ENCODE measurements at places on chromosomes 7 and 10. TPM values are rescaled to one million over a fixed set of nuclear protein-coding genes. Genes with fewer than 3 reads are reported as not detected.

Gene MRC1
- total RNA-seq = 67.8 TPM

Gene MBL2
- total RNA-seq = not detected

Gene EFCAB10
- total RNA-seq = 0.91 TPM

Gene WDR86
- 5.9 TPM for total RNA-seq

Gene PDE1C
- 5.5 TPM for total RNA-seq

Gene TAS2R5
- 2.5 TPM for total RNA-seq

Gene HOXA3
- total RNA-seq = 21.2 TPM

- no peaks in the 10 kb centered on the region for H3K27me3 ChIP-seq
- H3K27ac ChIP-seq = no peak overlapping the region
- no peak for DNase-seq
- H3K36me3 ChIP-seq = peaks cover 29% of the 10 kb centered on the region
Observed at GRCh38 chr10:79219322-79219957, 127.8 kb upstream of the PPIF start.

- DNase-seq = no peak
- H3K27me3 ChIP-seq = no peaks in the 10 kb centered on the region
- H3K27ac ChIP-seq = no peak overlapping the region
- no peaks in the 10 kb centered on the region for H3K4me1 ChIP-seq
- no peaks in the 10 kb centered on the region for H3K36me3 ChIP-seq
Observed at GRCh38 chr7:2072798-2073197, 159.9 kb downstream of the MAD1L1 start.

DNA sequence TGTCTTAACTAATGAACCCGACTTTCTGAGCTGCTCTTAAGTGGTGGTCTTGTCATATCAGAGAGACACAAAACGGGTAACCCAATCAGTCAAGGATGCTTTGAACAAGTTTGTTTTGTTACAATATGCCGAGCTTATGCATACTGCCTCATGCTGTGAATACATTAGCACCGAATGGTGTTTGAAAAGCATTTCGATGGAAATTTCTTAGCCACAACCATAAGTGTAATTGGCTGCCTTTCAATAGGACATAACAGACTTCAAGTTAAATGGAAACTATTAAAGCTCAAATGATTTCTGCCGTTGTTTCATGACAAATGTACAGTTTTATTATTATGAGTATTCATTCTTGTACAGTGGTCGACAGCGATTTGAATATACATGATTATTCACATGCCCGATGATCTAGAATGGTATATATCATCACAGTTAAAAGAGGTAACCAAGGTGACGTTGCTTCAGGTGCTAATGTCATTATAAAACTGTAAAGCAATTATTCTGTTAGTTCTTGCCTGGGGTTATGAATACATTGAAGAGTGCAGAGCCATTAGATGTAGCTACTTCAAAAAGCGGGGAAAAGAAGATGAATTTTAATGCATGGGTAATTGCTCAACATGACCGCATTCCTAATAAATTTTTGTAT is 118.8 kb downstream of the EBF3 start:
- no peak overlapping the region for H3K27ac ChIP-seq
- H3K36me3 ChIP-seq = no peaks in the 10 kb centered on the region
- no peak overlapping the region for H3K4me3 ChIP-seq
- DNase-seq = no peak

DNA sequence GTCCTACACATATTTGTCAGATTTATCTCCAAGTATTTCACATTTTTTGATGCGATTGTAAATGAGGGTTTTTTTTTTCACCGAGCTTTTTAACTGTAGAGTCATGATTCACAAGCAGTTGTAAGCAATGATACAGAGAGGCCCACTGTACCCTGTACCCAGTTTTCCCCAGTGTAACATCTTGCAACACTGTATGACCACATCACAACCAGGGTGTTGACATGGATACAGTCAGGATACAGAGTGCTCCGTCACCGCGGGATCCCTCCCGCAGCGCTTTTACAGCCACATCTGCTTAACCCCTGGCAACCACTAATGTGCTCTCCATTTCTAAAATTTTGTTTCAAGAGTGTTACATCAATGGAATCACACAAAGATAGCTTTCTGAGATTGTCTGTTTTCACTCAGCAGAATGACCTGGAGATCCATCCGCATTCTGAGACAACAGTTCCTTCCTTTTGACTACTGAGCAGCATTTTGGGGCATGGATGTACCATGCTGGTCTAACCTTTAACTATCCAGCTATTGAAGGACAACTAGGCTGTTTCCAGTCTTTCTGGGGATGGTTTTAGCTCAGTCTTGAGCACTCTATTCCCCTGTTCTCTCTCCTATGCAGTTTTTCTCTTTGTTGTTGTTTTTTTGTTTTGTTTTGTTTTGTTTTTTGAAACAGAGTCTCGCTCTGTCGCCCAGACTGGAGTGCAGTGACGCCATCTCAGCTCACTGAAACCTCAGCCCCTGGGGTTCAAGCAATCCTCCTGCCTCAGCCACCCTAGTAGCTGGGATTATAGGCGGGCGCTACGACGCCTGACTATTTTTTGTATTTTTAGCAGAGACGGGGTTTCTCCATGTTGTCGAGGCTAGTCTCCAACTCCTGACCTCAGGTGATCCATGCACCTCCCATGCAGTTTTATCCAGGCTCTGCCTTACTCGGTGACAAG is 25.9 kb downstream of the GPRIN2 start:
- no peak for DNase-seq
- H3K27ac ChIP-seq = no peak overlapping the region
- no peaks in the 10 kb centered on the region for H3K27me3 ChIP-seq
- H3K4me3 ChIP-seq = no peak overlapping the region
- H3K4me1 ChIP-seq = no peaks in the 10 kb centered on the region

DNA sequence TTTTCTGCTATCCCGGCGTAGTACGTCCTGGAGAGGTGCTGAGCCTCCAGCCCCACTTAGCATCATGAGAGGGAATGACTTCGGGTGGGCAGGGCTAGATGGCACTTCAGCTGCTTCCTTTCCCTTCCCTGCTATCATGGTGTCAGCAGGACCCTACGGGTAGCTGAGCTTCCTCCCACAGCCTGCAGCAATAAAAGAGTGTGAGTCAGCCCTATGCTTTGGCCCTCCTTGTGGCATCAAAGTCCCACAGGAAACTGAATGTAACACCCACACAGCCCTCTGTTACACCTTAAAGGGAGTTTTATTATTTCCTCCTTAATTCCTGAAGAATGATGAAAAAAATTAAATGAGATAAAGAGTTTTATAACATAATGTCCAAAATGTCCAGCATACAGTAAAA is 458.1 kb downstream of the RPS24 start:
- no peak for DNase-seq
- no peaks in the 10 kb centered on the region for H3K4me1 ChIP-seq
- H3K4me3 ChIP-seq = no peak overlapping the region
- no peaks in the 10 kb centered on the region for H3K36me3 ChIP-seq
- no peaks in the 10 kb centered on the region for H3K27me3 ChIP-seq

DNA sequence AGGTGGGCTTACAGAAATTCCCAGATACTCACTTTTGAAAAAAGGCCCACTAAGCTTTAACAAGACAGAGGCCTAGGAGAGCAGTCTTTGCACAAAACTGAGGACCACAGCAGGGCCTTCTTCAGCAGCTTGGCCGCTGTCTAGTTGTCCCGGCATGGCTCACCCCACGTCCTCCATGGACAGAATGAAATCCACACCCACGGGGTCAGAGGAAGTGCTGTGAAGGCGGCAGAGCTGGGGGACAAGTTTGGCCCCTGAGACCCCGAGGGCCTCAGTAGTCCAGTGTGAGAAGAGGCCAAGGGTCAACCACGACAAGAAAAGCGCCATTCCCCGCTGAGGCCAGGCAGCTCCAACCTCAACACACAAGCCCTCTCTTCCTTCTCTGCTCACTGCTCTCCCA is 78.9 kb downstream of the ZRANB1 start:
- H3K4me1 ChIP-seq = peaks cover 37% of the 10 kb centered on the region
- DNase-seq = peak; percentile 51
- no peak overlapping the region for H3K27ac ChIP-seq
- H3K27me3 ChIP-seq = no peaks in the 10 kb centered on the region
- H3K4me3 ChIP-seq = no peak overlapping the region

All from kidney (tissue), 22 donors.